NCI-H1092 (cell line): ENCODE measurements at places on chromosomes 3 and 15.

- no peak for DNase-seq
These were observed 352.0 kb downstream of the GAP43 start for GRCh38 chr3:115975353-115975752.

DNA sequence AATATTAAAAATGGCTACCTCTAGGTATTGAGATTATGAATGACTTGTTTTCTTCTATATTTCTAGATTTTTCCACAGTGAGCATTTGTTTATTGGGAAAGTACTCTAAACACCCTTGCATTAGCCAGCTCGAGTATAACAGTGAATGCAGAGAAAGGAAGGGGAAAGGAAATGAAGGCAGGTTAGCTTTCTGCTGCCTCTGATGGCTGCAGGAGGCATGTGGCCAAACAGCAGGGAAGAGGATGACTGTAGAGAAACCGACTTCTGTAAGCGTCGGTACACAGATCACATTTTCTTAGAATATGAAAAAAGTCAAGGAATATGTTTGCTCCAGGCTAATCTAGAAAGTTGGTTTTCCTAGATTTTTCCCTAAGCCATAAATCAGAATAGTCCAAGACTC lies 19.8 kb downstream of the GNB5 start:
- no peak for DNase-seq

- no peak for DNase-seq
These were observed 29.2 kb upstream of the LIMD1 start for GRCh38 chr3:45565342-45565741.

GRCh38 chr3:42035816-42036482 lies 55.2 kb upstream of the TRAK1 start:
- no peak for DNase-seq

- DNase-seq, result no peak
These were observed 99.4 kb downstream of the ADAM10 start for GRCh38 chr15:58650102-58650501.

GRCh38 chr3:182117583-182117982 lies 405.9 kb downstream of the SOX2 start:
- DNase-seq, result no peak

DNA sequence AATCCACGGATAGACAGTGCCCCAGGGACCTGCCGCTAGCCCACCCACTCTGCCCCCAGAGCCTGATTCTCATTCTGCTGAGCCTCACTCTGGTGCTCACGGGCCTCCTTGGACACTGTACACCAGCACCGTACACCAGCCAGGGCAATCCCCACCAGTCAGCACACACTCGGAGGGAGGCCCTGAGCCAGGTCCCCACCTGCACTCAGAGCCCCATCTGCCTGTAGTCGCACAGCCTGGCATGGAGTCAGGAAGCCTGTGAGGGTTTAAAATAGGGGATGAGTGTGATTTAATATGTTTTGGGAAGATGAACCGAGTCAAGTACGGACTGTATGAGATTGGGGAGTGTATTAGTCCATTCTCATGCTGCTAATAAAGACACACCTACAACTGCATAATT lies 223.0 kb downstream of the SLCO3A1 start:
- DNase-seq, result peak; percentile 28

DNA sequence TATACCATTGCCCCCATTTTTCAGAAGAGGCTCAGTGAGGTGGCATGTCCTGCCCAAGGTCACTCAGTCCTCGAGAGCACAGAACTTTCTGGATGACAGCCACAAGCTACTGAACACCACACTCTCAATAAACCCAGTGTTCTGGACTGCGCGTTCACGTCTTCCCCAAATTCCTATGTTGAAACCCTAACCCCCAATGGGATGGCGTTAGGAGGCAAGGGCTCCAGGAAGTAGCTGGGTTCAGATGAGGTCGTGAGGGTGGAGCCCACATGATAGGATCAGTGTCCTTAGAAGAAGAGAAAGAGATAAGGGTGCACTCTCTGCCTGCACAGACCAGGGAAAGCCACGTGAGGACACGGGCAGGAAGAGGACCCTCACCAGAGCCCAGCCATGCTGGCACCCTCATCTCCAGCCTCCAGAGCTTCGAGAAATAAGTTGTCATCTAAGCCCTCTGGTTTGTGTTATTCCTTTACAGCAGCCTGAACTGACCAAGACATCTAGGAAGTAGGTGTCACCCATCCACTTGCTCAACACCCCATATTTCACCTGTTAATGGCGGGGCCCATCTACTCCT lies 324.0 kb downstream of the UACA start:
- no peak for DNase-seq

GRCh38 chr3:9690451-9691450 lies 12.9 kb upstream of the CPNE9 start:
- DNase-seq, result no peak

GRCh38 chr3:197828-198491 lies 1.4 kb downstream of the CHL1 start:
- no peak for DNase-seq

DNA sequence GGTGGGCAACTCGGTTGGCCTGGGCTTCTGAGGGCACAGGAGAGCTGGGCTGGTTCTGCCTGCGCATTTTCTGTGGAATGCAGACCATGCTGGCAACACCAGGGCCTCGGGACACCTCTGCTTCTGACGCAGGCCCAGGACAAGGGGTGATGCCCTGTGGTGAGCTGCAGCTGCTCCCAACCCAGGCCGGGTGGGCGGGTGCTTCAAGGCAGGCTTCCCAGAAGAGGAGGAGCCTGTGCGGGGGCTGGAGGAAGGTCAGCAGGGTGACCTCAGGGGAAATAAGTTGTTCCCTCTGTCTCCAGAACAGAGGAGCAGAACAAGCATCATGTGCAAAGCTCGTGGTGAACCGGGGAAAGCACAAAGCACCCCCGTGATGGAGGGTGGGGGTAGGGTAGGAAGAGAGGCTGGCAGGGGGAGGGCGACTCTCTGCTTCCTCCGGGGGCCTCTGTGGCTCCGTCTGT lies 11.0 kb upstream of the PLXNA1 start:
- no peak for DNase-seq

DNA sequence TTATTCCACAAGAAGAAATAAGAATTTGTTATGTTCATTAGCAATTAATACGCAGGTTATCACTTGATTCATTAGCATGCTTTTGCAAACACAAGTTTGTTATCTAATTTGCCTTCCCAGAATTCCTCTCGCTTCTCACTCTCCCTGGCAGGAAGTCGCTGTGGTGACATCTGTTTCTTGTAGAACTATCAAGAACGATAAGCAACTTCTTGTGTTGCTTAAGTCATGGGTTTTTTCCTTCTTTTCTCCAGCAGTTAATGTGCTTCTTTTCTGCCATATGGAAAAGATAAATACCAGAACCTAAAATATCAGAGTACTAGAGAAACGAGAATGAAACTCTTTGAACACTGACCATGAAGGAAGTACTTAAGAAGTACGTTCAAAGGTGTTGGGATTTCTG lies 99.8 kb upstream of the CHMP2B start:
- no peak for DNase-seq

DNA sequence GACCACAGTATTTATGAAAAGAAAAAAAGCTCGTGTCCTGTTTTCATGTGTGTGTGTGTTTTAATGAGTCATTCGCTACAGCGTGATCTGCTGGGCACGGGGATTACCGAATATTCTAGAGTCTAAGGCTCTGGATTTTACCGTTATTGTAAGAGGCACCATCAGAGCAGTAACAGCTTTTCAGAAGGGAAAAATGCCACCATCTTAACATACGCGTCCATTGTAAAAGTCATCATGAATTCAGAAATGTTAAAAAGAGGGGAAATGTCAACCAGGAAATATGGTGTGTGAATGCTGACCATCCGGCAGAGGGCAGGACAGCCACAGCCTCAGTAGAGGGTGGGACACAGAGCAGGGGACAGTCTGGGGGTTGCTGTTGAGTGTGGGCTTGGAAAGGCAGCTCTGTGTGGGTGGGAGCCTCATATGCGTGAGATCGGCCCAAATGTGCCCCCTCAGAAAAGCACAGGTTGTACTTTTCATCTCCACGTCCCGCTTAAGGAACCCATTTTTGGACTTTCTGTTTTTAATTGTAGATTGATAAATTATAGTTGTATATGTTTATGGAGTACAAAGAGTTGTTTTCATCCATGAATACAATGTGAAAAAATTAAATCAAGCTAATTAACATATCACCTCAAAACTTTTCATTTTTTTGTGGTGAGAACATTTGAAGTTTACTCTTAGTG lies 69.6 kb downstream of the ASB7 start:
- no peak for DNase-seq

GRCh38 chr3:50264383-50264963 lies 4.5 kb upstream of the SEMA3B start:
- no peak for DNase-seq

- DNase-seq, result no peak
These were observed 237.0 kb downstream of the LPP start for GRCh38 chr3:188390775-188391443.

- DNase-seq, result peak; percentile 55
These were observed at the start of gene ONECUT1 for GRCh38 chr15:52790169-52790708. Gene ONECUT1, minus strand, starts transcription at chr15:52790336. Its CDS starts 452 bp downstream, at chr15:52789884.

DNA sequence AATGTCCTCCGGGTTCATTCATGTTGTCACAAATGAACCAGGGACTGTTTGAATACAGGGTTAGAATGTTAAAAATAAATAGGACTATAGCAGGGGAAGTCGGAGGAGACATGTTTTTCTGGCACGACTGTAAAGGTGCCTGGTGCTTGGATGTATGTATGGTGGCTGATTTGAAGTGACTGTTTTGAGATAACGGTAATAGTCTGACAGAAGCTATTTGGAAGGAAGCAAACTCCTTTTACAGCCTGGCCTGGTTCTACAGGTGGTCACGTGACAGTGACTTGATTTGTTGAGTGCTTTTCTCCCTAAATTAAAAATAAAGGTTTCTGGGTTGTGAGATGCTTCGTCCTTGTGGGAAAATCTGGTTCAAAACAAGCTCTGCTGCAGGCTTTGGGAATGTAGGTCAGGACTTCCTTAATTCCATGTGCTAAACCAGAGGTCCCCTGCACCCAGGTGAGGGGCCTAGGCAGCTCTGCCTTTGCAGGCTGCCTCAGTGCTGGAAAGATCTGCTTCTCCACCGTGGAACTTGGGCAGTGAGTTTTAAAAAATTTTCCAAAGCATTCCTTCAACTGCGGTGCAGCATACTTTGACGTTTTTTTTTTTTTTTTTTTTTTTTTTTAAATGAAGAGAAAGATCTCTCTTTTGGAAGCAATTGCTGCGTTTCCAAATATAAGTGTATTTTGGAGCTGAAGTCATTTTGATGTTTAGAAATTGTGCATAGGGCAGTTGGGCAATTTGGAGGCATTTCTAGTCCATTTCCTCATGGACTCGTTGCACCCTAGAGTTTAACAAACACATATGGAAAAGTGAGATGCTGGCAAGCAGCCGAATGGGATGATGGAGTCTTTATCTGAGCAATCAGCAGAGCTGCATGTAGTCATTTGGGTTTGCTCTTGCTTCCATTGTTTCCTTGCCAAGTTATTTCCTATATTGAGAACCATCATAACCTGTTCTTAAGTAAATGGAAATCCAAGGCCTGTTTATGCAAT lies 30.9 kb downstream of the ITPR1 start:
- no peak for DNase-seq

DNA sequence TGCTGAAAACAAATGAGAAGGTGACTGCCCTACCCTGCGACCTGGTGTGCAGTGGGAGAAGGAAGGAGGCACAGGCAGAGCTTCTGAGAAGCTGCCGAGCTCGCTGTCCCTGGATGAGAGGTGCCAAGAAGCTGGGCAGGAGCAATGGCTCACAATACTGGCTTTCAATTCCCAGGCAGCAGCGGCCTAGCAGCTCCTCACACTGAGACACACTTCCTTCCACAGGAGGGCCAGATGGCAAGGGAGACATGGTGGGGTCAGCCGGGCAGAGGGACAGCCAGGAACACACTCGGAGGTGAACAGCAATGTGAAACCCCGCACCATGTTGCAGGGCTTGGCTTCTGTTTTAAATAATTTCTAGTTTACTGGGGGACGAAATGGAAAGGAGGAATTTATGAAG lies 314.6 kb downstream of the EPHB1 start:
- DNase-seq, result no peak

DNA sequence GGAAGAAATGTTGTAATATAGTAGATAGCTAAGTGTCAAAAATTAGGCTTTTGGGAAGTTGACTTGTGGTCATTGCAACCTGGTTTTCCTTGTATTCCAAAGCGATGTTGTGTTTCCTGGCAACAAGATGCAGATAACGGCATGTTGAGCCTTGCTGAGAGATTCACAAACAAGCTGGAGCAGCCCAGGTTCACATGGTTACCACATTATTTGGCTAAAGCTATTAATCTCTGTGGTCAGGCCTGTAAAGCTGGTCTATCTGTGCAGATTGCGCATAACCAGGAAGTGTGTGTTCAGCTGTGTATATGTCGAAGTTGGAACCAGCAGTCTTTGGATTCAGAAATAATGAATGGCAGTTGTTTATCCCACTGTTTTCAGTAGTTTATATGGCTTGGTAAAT lies 6.6 kb downstream of the TIPARP start:
- peak; percentile 25 for DNase-seq

DNA sequence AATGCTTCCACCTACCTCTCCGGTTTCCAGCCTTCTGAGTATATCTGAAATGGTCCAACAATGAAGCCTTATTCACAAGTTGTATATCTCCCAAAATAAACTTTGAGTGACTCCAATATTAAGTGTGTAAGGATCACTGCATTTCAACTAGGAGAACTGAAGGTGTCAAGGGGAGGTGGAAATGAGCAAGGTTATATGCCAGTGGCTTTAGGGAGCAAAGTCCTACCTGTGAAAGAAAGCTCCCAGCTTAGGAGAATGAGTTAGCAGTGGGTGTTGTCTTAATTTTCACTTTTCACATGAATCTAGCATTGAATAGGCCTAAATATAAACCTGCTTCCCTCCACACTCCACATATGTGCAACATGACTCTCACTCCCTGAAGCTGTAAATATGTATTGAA lies 29.0 kb downstream of the LMCD1 start:
- no peak for DNase-seq

DNA sequence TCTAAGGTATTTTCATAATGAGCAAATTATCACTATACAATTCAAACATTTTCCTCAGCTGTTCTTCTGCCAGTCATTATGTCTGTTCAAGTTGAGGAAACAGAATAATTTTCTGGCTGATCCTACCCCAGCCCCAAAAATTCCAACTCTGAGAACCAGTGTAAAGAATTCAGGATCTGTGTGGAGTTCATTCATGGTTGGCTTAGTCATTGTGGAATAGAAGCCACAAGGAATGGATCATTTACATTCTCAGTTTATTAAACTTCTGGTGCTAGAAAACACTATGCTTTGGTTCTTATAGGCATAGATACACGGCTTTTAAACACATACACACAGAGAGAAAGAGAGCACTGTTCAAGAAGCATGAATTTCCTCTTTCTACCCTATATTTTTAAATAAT lies 134.6 kb downstream of the CMSS1 start:
- DNase-seq, result no peak

GRCh38 chr3:181824961-181825360 lies 113.2 kb downstream of the SOX2 start:
- DNase-seq, result no peak

GRCh38 chr15:37394402-37395099 lies 294.2 kb upstream of the MEIS2 start:
- DNase-seq, result no peak

DNA sequence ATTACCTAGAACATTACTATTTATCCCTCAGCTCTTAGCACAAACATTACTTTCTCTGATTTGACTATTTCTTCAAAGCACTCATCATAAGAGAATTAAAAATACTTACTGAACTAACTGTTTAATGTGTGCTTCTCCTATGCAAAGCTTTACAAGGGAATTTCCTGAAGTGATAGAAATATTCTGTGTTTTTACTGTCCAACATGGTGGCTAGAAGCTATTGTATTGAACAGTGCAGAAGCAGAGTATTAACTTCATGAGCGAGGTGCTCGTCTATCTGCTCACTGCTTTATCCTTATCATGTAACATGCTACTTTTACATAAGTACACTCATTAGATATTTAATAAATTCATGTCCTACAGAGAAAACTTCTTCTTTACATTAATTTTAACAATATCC lies 239.1 kb downstream of the ISL2 start:
- DNase-seq, result no peak
